ENCODE measurements at places on chromosomes 6 and 20. TPM values are rescaled to one million over a fixed set of nuclear protein-coding genes. Genes with fewer than 3 reads are reported as not detected.

The HLA-DQA2 gene
- total RNA-seq, result 0.36 TPM

DNA sequence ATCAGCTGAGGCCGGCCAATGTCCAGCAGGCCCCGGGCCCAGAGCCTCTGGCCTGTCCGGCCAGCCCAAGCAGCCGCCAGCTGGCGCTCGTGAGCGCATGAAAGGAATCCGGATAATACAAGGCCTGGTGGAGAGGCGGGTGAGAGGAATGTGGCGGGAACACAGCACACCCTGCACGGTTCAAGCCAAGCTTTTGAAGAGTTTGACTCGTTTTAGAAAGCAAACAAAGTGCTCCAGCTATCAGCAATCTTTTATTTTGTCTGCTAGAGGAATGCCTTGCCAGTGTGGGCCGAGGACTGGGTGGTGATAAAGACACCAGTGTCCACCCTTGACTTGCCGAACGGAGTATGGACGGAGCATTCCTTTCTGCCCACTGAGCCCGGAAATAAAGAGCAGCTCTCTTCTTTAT, 9.3 kb upstream of the NEDD9 start:
- H3K4me1 ChIP-seq, result peaks cover 15% of the 10 kb centered on the region
- DNase-seq, result peak; percentile 79
- no peaks in the 10 kb centered on the region for H3K36me3 ChIP-seq
- H3K4me3 ChIP-seq, result no peak overlapping the region

The COL21A1 gene
- total RNA-seq, result 21.6 TPM

The COL11A2 gene
- 0.16 TPM for total RNA-seq

GRCh38 chr6:64155063-64155462, 519.5 kb downstream of the PHF3 start:
- DNase-seq, result no peak
- H3K27me3 ChIP-seq, result no peaks in the 10 kb centered on the region
- H3K4me3 ChIP-seq, result no peak overlapping the region
- no peaks in the 10 kb centered on the region for H3K4me1 ChIP-seq

DNA sequence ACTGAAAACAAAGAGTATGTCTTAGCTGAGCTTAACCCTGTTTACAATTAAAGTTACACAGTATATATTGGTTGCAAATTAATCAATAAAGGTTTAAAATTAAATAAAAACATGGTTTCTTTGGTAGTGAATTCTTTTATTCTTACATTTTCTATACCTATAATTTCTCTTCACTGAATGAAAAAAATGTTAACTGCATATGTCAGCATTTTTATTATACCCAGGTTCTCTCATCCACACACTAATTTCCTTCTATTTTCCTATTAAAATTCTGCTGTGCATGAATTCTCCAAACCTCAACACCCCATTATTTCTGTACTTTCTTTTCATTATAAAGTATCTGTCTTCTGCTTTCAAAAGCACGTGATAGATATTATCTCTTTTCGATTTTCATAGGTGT, 91.9 kb downstream of the TBC1D32 start:
- no peaks in the 10 kb centered on the region for H3K27me3 ChIP-seq
- no peaks in the 10 kb centered on the region for H3K36me3 ChIP-seq
- no peak overlapping the region for H3K27ac ChIP-seq
- no peak for DNase-seq
- no peak overlapping the region for H3K4me3 ChIP-seq

The MOCS3 gene
- 3.7 TPM for total RNA-seq

GRCh38 chr6:148460876-148461646, 118.4 kb downstream of the SASH1 start:
- H3K27ac ChIP-seq, result no peak overlapping the region
- DNase-seq, result no peak
- no peak overlapping the region for H3K4me3 ChIP-seq
- no peaks in the 10 kb centered on the region for H3K36me3 ChIP-seq
- no peaks in the 10 kb centered on the region for H3K27me3 ChIP-seq

The RPS6KA2 gene
- total RNA-seq, result 44.7 TPM

- H3K4me3 ChIP-seq, result no peak overlapping the region
- DNase-seq, result no peak
- H3K27ac ChIP-seq, result no peak overlapping the region
- H3K4me1 ChIP-seq, result no peaks in the 10 kb centered on the region
- no peaks in the 10 kb centered on the region for H3K36me3 ChIP-seq
- no peaks in the 10 kb centered on the region for H3K27me3 ChIP-seq
Measured at GRCh38 chr6:43793875-43794242, 23.8 kb downstream of the VEGFA start.

DNA sequence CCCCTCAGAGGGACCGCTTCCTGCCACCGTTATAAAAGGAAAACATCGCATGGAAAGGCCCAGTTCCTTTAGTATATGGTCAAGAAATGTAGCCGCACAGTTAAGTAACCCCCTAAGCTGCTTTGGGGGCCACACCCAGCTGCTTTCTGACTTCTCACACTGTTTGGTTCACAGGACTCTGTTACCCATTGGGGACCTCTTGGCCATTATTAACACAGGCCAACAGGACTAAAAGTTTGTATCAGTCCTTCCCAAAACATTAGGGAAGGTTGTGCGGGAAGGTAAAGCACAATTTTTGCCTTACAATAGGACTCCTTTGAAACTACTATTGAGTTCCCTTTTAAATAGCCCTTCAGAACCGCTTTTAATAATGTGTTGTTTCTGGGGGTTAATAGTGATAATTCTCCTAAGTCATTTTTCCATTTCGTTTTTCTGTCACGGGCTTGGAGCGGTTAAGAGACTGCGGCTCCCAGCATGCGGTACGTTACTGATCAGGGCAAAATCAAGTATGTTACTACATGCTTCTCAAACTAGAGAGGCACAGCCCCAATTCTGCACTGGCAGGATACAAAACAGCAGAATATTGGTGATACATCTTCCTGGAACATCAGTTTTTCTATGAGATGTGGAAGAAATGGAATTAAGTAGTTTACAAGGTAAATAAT, 668 bp upstream of the RPP40 start:
- peak overlapping the region; percentile 52 for H3K4me3 ChIP-seq
- DNase-seq, result no peak
- peaks cover 24% of the 10 kb centered on the region for H3K36me3 ChIP-seq
- H3K4me1 ChIP-seq, result peaks cover 7% of the 10 kb centered on the region
- no peaks in the 10 kb centered on the region for H3K27me3 ChIP-seq

The MYLK2 gene
- total RNA-seq, result not detected

The PDE10A gene
- total RNA-seq, result 19.5 TPM

Data from sigmoid colon (tissue), 7 donors.